ENCODE measurements at places on chromosomes 5 and 9. TPM values are rescaled to one million over a fixed set of nuclear protein-coding genes. Genes with fewer than 3 reads are reported as not detected.
A peak's percentile ranks its signal among the peaks of the same experiment; 100 is the strongest.

Gene INSL6
- not detected for total RNA-seq

Gene EPB41L4A
- 1.4 TPM for total RNA-seq

Gene FBP2
- total RNA-seq: not detected

Gene ERBIN
- 98.6 TPM for total RNA-seq

Gene SLC1A1
- 0.13 TPM for total RNA-seq

DNA sequence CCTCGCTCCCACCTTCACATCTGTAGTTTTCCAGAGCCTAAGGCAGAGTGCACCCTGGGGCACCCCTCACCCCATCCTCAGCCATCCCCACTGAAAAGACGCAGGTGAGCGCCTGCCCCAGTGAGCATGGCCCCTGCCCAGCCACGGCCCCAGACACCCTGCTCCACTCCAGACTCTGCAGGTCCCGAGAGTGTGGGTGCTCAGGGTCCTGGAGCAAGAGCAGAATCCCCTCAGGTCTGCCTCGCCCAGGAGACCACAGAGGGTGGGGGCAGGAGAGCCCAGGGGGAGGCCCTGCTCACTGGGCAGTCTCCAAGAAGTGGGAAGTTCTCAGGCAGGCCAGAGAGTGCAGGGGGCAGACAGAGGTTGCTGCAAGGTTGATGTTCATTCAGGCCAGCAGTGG lies 158.6 kb upstream of the PPP1R26 start:
- H3K4me3 ChIP-seq: no peak overlapping the region
- no peaks in the 10 kb centered on the region for H3K36me3 ChIP-seq
- no peaks in the 10 kb centered on the region for H3K4me1 ChIP-seq
- DNase-seq: no peak
- H3K27ac ChIP-seq: no peak overlapping the region

GRCh38 chr9:111597852-111598732 lies 1.4 kb downstream of the PTGR1 start:
- peak overlapping the region; percentile 93 for H3K4me3 ChIP-seq
- H3K27me3 ChIP-seq: peaks cover 26% of the 10 kb centered on the region
- H3K36me3 ChIP-seq: no peaks in the 10 kb centered on the region
- DNase-seq: peak; percentile 53
- peak overlapping the region; percentile 85 for H3K27ac ChIP-seq
- H3K4me1 ChIP-seq: peaks cover 13% of the 10 kb centered on the region

GRCh38 chr9:84975926-84976325 lies 306.4 kb downstream of the NTRK2 start:
- H3K36me3 ChIP-seq: no peaks in the 10 kb centered on the region
- H3K27me3 ChIP-seq: peaks cover 23% of the 10 kb centered on the region
- no peaks in the 10 kb centered on the region for H3K4me1 ChIP-seq
- no peak overlapping the region for H3K27ac ChIP-seq
- no peak overlapping the region for H3K4me3 ChIP-seq
- no peak for DNase-seq

- H3K27me3 ChIP-seq: no peaks in the 10 kb centered on the region
- no peak overlapping the region for H3K4me3 ChIP-seq
- H3K36me3 ChIP-seq: no peaks in the 10 kb centered on the region
- no peak overlapping the region for H3K27ac ChIP-seq
These were observed 206.6 kb downstream of the SEMA5A start for GRCh38 chr5:9339206-9339818.

DNA sequence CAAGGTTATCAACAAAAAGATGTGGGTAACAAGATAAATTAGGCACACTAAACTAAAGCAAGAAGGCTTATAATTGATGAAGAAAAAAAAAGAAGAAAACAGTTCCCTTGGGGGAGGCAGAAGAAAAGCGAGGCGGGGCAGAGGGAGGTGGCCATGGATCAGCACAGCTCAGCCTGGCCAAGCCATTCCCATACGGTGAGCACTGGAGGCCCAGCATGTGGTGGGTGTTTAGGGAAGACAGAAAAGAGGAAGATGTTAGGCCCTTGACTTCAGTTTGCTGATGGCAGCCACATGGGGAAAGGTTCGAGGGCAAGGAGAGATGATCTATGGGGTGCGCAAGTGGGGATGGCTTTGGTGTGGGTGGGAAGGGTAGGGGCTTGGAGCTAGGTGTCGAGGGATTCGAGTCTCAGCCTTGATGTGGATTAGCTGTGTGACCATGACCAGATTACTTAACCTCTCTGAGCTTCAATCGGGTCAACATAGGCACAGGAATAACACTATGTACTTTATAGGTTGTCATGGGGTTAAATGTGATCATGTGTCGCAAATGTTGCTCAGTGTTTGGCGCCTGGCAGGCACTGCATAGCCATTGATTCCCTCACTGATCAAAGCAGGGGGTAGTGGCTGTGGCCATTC lies 10.3 kb upstream of the STC2 start:
- H3K4me1 ChIP-seq: peaks cover 2% of the 10 kb centered on the region
- peaks cover 3% of the 10 kb centered on the region for H3K36me3 ChIP-seq
- no peak overlapping the region for H3K4me3 ChIP-seq

- no peaks in the 10 kb centered on the region for H3K36me3 ChIP-seq
- H3K4me3 ChIP-seq: no peak overlapping the region
- DNase-seq: no peak
- H3K4me1 ChIP-seq: no peaks in the 10 kb centered on the region
- H3K27ac ChIP-seq: no peak overlapping the region
- no peaks in the 10 kb centered on the region for H3K27me3 ChIP-seq
These were observed 255.1 kb downstream of the MAT2B start for GRCh38 chr5:163760498-163760897.

GRCh38 chr9:101626295-101626694 lies 31.5 kb upstream of the PPP3R2 start:
- no peak overlapping the region for H3K27ac ChIP-seq
- H3K4me3 ChIP-seq: no peak overlapping the region
- H3K27me3 ChIP-seq: peaks cover 4% of the 10 kb centered on the region

DNA sequence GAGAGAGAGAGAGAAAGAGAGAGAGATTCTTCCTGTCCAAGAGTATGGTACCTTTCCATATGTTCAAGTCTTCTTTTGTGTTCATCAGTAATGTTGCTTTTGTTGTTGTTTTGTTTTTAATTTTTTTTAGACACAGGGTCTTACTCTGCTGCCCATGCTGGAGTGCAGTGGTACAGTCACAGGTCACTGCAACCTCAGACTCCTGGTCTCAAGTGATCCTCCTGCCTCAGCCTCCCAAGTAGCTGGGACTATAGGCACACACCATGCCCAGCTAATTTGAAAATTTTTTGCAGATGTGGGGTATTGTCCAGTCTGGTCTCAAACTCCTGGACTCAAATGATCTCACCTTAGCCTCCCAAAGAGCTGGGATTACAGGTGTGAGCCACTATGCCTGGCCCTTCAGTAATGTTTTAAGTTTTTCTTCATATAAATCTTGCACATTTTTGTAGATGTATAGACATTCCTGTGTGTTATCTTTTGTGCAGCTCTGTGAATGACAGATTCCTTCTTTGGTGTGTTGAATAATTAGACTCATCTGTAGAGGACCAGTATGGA lies 36.3 kb downstream of the ZNF483 start:
- H3K4me3 ChIP-seq: no peak overlapping the region
- no peak overlapping the region for H3K27ac ChIP-seq
- no peaks in the 10 kb centered on the region for H3K4me1 ChIP-seq
- no peaks in the 10 kb centered on the region for H3K27me3 ChIP-seq
- H3K36me3 ChIP-seq: no peaks in the 10 kb centered on the region

GRCh38 chr9:94581728-94582127 lies 11.9 kb downstream of the FBP2 start:
- H3K4me3 ChIP-seq: no peak overlapping the region
- peaks cover 8% of the 10 kb centered on the region for H3K27me3 ChIP-seq
- H3K27ac ChIP-seq: no peak overlapping the region
- peaks cover 9% of the 10 kb centered on the region for H3K4me1 ChIP-seq
- no peaks in the 10 kb centered on the region for H3K36me3 ChIP-seq
- DNase-seq: no peak
